NCI-H748 treated with DMSO at 0.1 percent for 48 hours (cell line): ENCODE measurements at places on chromosomes 4 and X.

DNA sequence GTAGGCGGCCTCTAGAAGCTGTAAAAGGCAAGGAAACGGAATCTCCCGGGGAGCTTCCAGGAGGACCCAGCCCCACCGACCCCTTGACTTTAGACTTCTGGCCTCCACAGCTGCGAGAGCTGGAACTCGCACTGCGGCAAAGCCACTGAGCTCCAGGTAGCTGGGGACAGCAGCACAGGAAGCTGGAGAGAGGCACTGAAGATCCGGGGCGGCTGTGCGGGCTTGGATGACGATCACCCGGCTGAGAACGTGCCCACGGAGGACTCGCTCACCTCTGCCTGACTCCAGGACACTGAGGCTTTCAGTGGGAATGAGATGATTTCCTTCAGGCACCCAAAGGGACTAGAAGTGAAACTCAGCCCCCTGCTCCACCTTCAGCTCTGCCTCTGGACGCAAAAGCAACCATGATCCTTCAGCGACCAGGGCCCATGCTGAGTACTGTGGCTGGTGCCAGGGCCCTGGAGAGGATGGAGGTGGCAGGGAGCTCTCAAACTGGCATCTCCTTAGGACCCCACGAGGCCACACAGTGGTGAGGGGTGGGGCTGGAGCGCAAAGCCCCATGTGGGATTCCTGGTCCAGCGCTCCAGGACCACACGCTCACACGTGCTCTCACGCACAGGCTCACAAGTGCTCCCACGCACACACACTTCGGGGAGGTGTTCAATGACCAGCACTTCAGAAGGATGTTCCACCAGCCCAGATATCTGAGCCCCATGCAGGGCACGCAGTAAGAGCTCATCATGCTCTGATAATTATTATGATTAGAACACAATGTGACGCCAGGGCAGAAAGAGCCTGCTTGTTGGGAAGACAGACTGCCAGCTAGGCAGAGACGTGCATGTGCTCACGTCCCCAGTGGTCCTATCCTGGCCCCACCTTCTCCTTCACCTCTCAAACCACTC, 47.2 kb downstream of the ADRA2C start:
- no peak for DNase-seq

GRCh38 chr4:145446184-145446583, 35.5 kb upstream of the SMAD1 start:
- DNase-seq: no peak

DNA sequence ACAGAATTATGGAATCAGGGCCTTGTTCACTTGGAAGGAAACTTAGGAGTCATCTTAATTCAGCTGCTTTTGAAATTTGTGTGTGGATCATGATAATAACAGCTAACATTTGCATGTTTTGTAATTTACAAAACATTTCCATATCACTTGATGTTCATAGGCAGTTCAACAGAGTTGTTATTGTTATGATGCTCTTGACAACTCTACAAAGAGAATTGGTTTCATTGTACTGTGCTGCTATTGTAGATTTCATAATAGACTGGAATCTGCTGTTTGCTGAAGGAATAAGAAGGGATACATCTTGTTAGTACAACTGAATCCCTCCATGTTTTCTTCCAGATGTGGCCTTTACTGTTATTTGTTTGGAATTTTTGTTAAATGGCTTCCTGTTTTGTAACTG, 83.5 kb downstream of the CNKSR2 start:
- DNase-seq: no peak

- DNase-seq: no peak
Observed at GRCh38 chrX:124478046-124478445, 131.7 kb downstream of the SH2D1A start.

DNA sequence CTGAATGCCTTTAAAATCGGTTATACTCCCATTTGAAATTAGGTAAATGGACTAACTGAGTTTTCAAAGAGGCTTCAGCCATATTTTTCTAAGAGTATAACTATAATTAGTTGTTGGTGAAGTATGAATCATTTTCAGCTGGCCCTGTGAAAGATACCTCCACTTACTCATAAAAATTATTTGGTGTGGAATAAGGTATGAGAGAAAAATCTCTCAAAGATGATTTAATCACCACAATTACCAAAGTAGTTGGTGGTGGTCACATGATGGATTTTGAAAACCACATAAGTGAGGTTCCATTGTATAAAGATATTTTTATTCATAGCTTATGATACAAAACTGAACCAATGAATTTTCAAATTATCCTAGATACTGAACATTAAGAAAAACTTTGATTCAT, 9.0 kb upstream of the KLHL2 start:
- DNase-seq: no peak

GRCh38 chr4:43718369-43718768, 730.2 kb downstream of the KCTD8 start:
- DNase-seq: no peak

DNA sequence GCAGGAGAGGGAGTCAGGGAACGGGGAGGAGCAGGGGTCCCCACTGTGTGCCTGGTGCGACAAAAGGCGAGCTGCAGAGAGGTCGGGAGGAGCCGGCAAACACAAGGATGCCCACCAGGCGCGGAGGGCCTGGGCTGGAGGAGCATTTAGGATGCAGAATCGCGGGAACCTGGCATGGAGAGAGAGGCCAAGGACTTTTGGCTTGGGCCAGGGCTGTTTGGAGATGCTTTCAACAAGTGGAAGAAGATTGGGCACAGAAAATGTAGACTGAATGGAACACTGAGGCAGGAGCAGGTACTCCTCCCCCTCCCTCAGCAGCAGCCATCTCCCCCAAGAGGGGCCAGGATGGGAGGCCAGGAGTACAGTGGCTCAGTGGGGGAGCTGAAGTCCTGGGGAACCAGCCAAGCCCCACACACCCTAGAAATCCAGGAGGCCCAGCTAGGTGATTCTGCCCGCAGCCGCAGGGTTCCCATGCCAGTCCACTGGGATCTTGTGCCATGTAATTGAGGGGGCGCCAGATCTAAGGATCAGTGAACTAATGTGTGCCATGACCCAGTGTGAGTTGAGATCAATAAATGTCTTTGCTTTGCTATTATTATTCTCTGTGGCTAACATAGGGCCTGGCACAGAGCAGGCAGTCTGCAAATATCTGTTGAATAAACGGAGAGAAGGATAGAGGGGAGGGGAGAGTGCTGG, 1.1 kb upstream of the ABLIM2 start:
- DNase-seq: no peak
